ENCODE measurements at places on chromosomes 6 and 20.

DNA sequence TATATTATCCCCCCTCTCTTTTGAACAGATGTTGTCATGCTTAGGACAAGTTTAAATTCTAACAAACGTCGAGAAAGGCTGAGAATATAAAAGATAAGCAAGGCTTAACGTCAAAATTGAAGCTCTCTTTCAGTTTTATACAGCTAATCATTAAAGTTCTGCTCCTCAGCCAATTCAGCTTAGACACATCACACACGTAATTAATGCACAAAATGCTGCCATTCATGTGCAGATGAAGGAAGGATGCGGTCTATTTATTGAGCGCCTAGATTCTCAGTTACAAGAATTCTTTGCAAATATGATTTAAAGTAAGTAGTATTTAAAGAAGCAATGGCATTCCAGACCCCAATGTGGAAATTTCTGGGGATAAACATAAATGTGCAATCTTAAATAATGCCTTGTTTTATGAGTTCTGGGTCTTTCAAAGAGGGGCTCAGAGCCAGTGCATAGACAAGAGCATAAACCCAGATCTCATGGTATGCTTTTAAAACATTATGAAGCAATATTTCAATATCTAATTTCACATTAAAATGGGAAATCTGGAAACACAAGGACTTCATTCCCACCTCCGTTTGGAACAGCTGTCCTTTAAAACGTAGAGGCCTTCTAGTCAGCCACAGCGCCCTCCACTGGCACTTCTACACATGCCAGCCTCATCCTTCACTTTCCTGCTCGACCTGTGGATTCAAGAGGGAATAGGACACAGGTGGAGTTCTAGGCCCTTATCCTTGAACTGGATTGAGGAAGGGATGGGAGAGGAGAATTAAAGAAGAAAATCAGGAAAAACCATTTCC is 85.8 kb downstream of the LYRM4 start:
- no peak for DNase-seq

GRCh38 chr20:46305331-46305972 is 2.8 kb downstream of the CDH22 start:
- DNase-seq = no peak

- DNase-seq = peak; percentile 64
These were observed 75.3 kb upstream of the RIPOR2 start for GRCh38 chr6:25010902-25011625.

- no peak for DNase-seq
These were observed 733.7 kb downstream of the GRIK2 start for GRCh38 chr6:102127253-102127652.

- no peak for DNase-seq
These were observed 16.0 kb downstream of the ATRN start for GRCh38 chr20:3486850-3487249.

GRCh38 chr20:23132293-23132929 is 46.3 kb upstream of the CD93 start:
- DNase-seq = no peak

DNA sequence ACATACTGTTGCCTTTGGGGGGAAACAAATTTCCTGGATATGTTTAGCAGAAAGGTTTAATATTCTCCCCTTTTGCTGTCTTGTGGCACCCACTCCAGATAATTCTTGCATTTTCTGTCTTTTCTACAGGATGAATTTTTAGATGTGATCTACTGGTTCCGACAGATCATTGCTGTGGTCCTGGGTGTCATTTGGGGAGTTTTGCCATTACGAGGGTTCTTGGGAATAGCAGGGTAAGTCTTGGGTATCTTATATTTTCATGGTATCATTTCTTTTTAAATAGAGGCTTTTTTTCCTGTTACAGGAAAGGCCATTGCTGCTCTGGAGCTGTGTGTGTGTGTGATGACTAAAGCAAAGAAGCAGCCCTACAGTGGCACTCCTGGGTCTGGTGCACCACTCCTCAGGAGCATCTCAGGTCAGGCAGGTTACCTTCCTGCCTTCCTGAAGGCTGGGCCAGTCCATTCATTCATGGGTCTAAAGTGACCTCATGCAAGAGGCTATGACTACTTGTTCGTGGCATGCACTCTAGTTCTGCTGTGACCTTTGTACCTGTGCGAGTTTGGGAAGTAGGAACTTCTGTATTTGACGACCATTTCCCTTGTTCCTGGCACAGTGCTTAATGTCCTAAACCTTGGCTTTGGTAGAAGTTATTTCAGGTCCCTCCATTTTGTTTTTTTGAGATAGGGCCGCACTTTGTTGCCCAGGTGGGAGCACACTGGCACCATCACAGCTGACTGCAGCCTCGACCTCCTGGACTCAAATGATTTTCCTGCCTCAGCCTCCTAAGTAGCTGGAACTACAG is 2.2 kb downstream of the RAB5IF start:
- DNase-seq = no peak

- DNase-seq = no peak
These were observed 19.1 kb upstream of the ADGRB3 start for GRCh38 chr6:68615938-68616337.

DNA sequence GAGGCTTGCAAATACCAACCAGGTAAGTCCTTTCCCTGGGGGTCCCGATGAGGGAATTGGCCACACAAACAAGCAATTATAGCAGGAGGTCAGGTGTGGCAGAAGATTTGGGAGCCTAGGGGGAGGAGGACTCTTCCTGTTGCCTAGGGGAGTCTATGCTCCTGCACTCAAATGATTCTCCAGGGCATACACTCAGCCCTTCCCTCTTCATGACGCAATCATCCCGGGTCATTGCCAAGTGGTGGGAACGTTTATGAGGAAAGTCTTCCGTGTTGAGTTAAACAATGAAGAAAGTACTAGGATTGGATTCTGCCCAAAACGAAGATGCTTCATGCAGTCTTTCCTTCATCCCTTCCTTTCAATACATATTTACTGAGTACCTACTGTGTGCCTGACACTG is 186.5 kb upstream of the TSHZ2 start:
- peak; percentile 21 for DNase-seq

- DNase-seq = peak; percentile 64
These were observed 241.4 kb downstream of the IBTK start for GRCh38 chr6:82006027-82006738.

GRCh38 chr6:163533443-163533842 is 118.9 kb downstream of the QKI start:
- DNase-seq = peak; percentile 93

- DNase-seq = no peak
These were observed 77.0 kb downstream of the TAF4 start for GRCh38 chr20:61988665-61989064.

DNA sequence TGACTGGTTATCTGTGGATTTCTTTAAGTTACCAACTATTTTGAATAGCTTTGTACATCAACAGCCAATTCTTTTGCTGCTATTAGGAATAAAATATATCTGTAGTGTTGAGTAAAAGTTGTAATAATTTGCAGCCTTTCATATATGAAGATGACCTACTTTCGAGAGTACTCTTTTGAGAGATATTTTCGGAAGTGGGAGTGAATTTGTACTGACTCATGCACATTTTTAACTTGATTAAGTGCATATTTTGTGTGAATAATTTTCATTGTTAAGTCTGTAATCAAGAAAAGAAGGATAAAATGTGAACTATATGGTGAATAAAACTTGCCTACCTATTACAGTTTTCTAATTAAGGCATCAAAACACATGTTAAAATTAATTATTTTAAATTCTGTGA is 51.9 kb downstream of the L3MBTL3 start:
- peak; percentile 20 for DNase-seq

DNA sequence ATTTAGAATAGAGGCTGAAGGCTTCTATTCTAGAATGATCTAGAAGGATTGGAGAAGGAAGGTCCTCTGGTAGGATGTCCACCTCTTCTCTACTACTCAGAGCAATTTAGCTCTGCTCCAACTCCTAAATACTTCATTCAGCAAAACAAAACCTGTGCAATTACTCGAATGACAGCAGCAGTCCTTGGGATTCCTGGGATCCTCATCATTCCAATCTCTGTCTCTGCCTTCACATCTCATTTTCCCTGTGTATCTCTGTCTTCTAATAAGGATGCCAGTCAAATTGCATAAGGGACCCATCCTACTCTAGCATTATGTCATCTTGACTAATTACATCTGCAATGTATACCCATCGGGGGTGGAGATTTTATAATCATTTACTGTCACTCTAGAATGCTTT is 5.5 kb upstream of the AIG1 start:
- DNase-seq = no peak

DNA sequence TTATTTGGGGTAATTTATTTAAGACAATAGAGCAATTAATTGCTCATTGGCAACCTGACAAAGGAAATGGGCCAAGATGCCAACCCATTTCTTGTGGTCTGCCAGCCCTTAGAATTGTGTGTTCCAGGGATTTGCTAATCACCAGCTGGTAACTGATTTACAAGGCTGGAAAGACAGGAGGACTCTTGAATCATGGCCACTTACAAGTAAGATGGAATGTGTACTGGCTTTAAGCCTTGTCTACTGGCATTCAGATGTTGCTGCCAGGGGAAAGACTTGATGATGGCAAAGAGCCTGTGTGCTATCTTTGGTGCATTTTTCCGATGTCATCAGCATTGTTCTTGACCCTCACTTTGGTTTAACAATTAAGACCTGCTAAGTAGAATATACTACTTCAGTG is 91.0 kb downstream of the BCKDHB start:
- peak; percentile 37 for DNase-seq

DNA sequence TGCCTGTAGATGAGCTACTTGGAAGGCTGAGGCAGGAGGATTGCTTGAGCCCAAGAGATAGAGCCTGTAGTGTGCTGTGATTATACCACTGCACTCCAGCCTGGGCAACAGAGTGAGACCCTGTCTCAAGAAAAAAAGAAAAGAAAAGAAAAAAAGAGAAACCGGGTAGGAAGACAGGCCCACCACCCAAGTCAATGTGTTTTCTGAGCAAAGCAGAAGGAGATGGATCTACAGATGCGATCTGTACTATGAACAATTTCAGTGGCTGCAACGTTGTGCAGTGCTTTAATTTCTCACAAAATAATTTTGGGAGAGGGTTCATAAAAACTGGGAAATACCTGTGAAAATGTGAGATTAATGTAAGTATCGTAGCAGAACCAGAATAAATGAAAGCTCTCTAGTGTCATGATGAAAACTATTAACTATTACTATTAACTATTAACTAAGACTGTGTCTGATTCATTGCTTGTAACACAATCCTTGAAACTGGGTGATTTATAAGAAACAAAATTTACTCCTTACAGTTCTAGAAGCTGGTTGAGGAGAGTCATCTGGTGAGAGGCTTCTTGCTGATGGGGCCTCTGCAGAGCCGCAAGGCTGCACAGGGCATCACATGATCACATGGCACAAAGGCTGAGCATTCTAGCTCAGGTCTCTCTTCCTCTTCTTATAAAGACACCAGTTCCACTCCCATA is 233.1 kb upstream of the ZNF217 start:
- peak; percentile 9 for DNase-seq

- DNase-seq = peak; percentile 23
These were observed 88.2 kb downstream of the ZFP64 start for GRCh38 chr20:52103335-52103912.

- peak; percentile 92 for DNase-seq
These were observed at the start of gene VARS1 for GRCh38 chr6:31795616-31796298. Gene VARS1 (minus strand): TSS chr6:31795752. CDS start chr6:31795217, 535 bp downstream.

GRCh38 chr20:58698741-58699622 is 6.4 kb downstream of the NPEPL1 start:
- DNase-seq = no peak

GRCh38 chr6:84652356-84653026 is 111.9 kb downstream of the TBX18 start:
- peak; percentile 95 for DNase-seq

- DNase-seq = no peak
These were observed 139.4 kb downstream of the ID4 start for GRCh38 chr6:19976411-19977129.

- DNase-seq = no peak
These were observed 469.0 kb upstream of the CDH4 start for GRCh38 chr20:60782959-60783625.

DNA sequence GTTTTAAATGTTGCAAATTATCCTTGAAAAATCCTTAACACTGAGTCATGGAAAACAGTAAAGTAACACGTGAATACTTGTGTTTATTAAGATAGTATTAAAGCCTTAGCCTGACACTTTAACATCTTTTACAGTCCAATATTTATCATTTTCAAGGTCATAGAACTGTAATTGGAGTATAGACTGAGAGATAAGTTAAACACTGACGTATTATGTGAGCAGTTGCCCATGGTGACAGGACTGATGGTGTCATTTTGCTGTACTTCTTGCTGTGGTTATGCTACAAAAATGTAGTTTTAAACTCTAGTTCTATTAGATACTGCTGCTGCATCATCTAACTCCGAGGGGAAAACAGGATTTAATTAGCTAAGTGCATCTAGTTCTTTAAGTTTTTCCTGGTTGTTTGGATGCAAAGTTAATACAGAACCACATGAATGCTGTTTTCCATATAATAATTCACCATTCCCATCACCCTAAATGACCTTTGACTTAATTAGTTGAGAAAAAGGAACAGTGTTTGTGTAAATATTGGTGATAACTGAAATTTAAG is 37.8 kb downstream of the SLC2A12 start:
- DNase-seq = no peak

- DNase-seq = no peak
These were observed 8.0 kb upstream of the L3MBTL3 start for GRCh38 chr6:130010387-130010786.

DNA sequence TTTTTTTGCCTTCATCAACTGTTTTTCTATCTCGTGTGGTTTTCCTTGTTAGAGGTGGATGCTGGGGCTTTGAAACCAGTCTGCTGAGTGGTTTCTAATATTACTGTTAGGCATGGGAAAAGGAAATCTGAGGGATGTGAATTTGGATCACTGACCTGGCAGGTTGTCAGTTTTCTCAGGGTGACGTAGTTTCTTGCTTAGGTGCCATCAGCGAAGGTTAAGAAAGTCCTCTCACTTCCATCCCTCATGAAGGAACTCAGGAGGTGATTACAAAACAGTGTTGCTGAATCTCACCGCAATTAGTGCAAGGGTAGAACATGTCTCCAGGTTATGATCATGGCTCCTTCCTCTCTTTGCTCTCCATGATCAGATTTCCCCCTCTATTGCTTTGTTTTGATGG is 135.9 kb downstream of the SOX4 start:
- DNase-seq = no peak

GRCh38 chr6:170082067-170082466 is 208.8 kb downstream of the DLL1 start:
- no peak for DNase-seq

DNA sequence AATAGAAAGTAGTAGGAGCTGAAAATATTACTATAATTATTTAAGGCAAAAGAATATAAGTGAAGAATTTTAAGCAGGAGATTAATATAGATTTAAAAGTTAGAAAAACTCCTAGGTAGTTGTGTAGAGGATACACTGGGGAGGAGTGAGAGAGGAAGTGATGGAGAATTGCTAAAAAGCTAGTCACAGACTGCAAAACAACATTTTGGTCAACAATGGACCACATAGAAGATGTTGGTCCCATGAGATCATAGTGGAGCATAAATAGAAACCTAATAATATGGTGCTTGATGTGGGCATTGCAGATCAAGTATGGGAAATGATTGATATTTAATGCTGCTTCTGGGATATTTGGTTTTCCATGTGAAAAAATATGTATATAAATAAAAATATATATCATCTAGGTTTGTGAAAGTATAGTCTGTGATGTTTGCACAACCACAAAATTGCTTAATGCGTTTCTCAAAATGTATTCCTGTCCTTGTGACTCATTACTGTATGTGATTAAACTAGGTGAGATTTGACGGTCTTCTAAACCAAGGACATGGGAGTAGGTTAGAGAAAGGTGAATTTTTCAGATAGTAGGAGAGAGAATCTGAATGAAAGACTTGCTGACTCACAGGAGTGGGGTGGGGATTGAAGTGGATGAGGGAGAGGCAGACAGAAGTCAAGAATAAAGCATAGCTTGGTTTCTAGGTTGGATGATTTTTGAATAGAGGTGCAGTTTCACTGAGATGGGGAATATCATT is 174.0 kb downstream of the BCKDHB start:
- peak; percentile 18 for DNase-seq

- no peak for DNase-seq
These were observed 45.5 kb upstream of the UNC93A start for GRCh38 chr6:167245591-167245990.
